Activated CD8-positive, alpha-beta T cell treated with anti-CD3 and anti-CD28 coated beads, Interleukin-2, amount 10 ng/mL, durations not matched to agents 7 days and 5 days (primary cell): ENCODE measurements at places on chromosomes 6 and 20. TPM values are rescaled to one million over a fixed set of nuclear protein-coding genes. Genes with fewer than 3 reads are reported as not detected.

- DNase-seq = no peak
Observed at GRCh38 chr20:8635048-8635572, 433.8 kb upstream of the PLCB4 start.

DNA sequence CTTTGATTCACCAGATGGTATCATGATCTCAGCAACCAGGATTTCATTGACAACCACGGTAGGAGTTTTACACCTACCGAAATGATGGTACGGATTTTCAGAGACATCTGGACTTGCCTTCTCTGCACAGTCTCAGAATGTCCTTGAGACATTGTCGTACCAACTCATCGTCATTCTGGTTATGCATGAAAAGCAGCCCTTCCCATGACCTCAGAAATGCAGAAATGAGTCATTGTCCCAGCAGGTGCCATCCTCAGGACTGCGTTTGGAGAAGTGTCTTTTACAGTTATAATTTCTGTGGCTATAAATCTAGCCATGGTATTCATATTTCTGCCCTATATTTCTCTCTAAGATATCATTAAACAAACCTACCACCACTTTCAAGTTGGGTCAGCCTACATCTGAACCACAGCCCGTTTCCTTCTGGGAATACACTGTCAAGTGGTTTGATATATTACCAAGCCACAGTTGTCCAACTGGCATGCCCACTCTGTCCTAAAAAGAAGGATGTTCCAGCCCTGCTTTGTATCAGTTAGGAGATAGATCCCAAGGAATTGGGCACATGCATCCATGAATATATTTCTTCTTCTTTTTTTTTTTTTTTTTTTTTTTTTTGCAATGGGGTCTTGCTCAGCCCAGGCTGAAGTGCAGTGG, 7.5 kb upstream of the BFSP1 start:
- no peak for DNase-seq

DNA sequence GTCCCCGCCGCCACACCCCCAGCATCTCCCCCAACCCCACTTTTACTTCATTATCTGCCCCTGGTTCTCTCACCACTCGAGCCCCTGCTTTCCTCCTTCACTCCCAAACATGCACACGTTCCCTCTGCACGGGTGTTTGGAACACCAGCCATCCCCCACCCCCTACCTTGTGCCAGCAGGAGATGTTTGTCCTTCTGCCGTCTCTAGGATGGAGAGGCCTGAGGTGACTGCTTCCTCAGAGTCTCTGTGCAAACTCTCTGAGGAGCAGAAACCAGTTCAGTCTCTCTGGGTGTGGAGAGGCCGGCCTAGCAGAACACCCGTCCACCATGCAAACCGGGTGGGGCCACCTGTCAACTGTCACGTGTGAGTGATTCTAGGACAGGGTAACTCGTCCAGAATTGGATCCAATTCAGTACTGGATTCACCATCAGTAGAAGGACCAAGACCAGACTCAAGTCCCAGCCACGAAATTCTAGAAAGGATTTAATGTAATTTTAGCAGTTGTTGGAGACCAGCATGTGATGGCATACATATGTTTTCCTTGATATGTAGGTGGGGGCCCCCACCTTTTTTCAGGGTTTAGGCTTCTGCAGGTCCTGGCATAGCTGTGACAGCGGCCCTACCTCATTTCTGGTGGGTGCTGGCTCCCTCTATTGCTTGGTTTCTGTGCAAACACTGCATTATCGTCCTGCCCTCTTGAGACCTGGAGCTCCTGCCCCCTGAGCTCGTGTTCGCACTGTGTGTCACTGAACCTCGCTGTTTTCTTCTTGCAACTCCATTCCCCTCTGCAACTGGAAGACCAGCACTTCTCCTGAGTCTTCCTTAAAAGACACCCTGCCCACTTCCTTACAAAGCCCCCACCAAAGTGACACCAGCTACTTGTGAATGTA, at the start of gene RAET1E:
RAET1E (minus strand) TSS at position 259 of the 890 bp plus-strand sequence. CDS start 7,212 bp downstream, outside the sequence.
- DNase-seq = no peak

The SOBP gene
- total RNA-seq = 1.2 TPM

The CASS4 gene
- 18.8 TPM for total RNA-seq

The LAMP5 gene
- total RNA-seq = not detected

GRCh38 chr20:52145587-52145986, 46.0 kb downstream of the ZFP64 start:
- no peak for DNase-seq

The RWDD1 gene
- total RNA-seq = 39.8 TPM

DNA sequence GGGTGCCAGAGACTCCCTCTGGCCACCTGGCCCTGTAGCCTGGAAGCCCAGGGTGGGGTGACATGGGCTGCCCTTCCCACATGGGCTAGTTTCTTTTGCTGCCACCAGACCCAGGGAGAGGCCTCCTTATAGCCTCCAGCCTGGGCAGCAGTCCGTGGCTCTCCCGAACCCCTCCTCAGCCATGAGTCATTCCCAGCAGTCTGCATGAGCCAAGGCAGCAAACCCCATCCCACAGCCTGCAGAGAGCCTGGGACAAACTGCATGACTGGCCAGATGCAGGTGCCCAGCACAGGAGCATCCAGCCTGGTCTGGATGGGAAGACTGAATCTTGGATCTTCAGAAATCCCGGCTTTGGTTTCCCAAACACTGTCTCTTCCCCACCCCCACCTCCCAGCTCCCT, 75.7 kb downstream of the MRPL14 start:
- no peak for DNase-seq

GRCh38 chr6:73985891-73986290, 289.9 kb downstream of the CD109 start:
- DNase-seq = no peak

- DNase-seq = no peak
Observed at GRCh38 chr20:10077081-10077471, 42.3 kb downstream of the ANKEF1 start.

The TFAP2A gene
- total RNA-seq = not detected

GRCh38 chr20:5203380-5203779, 76.6 kb downstream of the CDS2 start:
- no peak for DNase-seq

DNA sequence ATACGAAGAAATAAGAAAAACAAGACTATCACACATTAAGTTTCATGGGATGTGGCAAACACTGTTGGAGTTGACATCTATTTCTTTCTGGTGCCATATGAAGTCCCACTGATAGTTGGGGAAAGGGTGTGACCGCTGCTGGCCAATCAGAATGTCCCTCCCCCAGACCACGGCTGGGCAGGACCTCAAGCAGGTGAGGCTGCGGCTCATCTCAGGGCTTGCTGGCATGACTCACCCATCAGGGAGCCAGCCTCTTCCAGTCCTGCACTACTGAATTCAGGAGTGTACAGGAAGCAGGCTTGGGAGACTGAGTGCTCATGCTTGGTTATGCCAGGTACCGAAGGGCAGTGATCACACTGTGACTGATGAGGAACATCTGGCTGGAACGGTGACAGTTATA, 18.9 kb downstream of the PREP start:
- DNase-seq = no peak

The ZC2HC1B gene
- not detected for total RNA-seq

DNA sequence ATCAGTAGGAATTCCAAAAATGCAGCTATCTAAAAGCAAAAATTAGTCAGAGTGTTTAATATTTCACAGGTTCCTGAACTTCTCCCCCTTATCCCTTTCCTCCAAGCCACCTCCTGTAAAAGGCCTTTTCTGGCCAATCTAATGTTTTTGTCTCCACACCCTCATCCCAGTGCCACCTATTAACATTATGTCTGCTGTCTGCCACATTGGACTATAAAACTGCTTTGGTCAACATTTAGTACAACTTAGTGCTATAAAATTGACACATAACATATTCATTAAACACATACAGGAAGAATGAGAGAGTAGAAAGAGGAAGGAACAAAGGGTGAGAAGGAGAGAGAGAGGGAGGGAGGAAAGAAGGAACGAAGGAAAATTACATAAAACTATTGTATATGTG, 47.7 kb downstream of the MMUT start:
- DNase-seq = no peak

DNA sequence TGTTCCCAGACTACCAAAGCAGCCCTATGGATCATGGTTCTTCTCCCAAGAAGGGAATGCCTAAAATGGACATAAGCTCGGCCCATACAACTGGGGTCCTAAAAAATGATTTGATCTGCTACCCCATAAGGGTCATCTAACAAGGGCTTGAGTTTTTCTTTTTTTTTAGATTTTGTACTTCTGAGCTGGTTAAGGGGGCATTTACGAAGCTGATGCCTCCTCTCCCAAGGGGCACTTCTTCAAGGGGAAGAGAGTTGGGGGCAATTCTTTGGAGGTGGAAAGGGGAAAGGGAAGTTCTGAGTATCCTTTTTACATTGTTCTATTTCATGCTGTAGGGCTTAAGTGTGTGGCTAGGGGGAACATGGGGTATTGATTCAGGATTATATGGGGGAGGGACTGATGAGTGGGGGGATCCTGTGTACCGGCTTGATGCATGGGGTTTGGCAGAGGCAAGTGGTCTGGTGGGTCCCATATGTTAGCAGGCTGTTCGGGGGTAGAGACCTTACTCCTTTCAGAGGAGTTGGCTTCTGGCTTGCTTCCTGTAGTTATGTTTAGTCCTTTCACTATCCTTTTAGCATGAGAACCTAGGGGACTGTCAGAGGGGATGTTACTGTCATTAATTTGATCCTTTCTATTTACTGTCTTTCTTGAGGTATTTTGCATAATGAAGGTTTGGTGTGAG, 8.1 kb upstream of the ZNFX1 start:
- DNase-seq = no peak

DNA sequence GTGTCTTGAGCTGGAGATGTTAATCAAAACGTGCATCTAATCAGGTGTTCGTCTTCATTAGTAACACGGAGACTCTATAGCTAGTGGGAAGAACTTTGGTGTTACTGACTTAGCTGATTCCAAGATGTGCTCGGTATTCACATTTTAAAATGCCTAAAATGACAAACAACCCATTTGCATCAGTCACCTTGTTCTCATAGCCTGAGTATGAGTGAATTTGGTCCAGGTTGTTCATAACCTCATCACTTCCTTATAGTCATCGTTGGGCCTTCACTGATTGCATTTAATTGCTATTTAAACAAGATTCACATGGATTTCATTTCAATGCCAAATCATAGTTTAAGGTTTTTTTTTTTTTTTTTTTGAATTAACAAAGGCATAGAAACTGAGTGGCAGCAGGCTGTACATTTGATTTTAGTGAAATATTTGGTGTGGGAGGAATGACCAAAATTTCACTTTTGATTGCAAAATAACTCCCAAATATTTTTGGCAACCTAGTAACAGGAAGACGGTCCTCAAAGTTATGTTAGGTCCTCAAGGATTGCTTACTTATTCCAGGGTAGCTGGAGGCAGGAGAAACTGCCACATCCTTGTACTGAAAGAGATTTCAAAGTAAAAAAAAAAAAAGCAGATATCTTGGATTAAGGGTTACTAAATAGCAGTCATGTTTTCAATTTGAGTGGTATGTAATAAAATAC, 104.7 kb downstream of the JARID2 start:
- no peak for DNase-seq
